ENCODE measurements at places on chromosomes 12 and 14.

DNA sequence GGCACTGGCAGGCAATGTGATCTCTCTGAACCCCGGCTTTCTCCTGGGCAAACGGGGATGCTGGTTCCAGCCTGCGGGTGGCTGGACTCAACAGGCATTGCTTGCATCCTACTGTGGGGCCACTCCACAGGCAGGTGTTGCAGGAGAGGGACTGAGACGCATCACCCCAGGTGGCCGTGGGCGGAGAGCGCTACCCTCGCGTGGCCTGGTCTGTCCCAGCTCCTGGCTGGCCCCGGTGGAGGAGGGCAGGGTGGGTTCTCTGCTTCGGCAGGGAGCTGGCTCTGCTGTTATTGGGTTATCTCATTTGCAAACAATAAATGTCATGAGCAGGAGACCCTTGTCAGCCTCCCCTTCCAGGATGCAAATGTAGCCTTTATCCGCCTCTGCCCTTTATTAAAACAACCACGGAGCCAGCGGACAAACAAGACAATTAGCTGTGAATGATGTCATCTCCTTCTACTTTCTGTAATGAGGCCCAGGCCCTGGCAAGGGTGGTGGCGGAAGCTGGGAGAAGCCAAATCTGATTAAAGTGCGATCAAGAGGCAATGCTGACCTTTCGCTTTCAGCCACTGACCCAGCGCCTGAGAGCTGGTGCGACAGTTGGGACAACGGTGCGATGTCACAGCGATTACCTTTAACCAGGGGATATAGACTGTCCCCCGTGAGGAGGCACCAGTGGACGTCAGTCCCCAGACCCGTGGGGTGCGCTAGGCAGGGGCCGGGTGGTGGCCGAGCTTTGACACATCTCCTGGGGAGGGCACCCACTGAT lies 161.8 kb downstream of the KIF26A start:
- no peak for DNase-seq

DNA sequence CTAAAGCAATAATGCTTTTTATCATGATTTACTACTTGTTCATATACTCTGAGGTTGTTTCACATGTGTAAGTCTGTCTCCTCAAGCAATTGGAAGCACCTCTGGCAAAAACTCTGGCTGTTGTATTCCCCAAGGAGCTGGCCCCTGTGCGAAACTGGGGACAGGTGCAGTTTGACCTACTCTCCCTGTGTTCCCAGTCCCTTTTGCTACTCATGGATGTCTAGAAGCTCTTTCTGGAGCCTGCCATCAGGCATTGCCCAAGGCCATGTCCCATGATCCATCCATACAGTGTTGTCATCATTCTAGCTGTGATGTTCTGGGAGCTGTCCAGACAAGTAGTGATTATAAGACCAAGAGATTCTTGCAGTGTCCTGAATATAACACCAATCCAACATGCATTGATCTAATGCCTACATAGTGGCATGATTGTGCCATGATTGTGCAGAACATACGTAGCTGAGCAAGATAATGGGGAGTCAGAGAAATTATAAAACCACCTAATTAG lies 14.9 kb downstream of the AKAP6 start:
- DNase-seq = no peak

GRCh38 chr14:100652744-100653143 lies 65.5 kb upstream of the BEGAIN start:
- DNase-seq = no peak

DNA sequence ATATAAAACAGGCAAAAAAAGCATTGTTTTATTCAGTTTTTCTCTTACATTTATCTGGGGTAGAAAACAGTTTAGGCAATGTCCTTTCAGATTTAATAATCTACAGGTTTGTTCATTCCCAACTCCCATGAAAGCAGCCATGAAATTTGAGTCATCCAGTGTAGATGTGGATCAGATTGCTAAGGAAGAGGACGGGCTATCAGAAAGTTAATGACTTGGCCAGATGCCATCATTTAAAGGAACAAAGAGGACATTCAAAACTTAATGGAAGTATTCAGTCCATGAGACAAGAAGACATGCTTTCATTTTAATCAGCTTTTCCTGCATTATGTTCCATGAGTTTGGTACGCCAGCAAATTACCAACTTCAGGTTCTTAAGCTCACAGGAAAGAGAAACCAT lies 31.1 kb upstream of the POC1B start:
- DNase-seq = no peak
